ENCODE measurements at places on chromosomes 4 and X. TPM values are rescaled to one million over a fixed set of nuclear protein-coding genes. Genes with fewer than 3 reads are reported as not detected.

SPATA18 gene
- 0.46 TPM for total RNA-seq

DNA sequence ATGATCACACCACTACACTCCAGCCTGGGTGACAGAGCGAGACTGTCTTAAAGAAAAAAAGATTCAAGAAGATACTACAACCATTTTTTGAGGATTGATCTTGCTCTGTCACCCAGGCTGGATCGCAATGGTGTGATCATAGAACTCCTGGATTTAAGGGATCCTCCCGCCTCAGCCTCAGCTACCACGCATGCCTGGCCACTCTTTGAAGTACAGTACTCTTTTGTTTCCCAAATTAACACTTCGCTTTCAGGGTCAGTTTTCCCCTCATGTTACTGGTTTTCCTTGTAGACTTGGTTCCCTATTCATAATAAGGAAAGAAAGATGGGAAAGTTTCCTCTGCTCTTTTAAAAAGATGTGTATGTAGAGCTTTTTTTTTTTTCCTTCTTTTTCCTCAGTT, 34.3 kb downstream of the FHIP1A start:
- DNase-seq, result no peak

DNA sequence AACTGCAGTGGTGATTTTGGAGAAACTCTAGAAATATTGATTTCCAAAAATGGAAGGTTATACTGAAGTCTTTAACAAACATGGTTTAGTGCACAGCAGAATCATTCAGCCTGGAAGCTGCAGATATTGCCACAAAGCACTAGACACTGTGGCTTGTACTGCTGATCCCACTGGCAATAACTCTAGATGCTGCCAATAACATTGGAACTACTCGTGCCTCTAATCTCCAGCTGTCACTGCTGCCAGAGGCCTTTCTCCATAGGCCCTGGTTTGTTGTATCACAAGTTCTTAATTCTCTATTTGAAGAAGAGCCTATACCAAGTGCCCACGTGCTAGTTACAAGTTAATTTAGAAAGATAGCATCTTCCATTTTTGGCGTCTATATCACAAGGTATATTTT, 19.3 kb downstream of the DMP1 start:
- DNase-seq, result no peak

DNA sequence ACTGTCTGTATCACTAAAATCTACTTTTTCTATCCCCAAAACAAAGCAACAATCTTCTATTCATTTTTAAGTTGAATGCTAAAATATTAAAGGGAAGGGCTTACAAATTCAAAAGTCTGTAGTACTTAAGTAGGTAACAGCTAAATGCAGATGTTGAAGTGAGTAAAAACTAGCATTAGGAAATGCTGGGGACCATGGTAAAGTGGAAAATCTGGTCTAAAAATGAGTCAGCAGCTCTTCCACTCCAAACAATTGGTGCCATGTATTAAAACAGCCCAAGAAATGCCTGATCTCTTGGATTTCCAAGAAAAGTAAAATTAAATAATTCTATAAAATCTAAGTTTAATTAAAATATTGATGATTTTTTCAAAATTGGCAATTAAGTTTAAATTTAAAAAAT, 73.3 kb upstream of the PPP3CA start:
- no peak for DNase-seq

DNA sequence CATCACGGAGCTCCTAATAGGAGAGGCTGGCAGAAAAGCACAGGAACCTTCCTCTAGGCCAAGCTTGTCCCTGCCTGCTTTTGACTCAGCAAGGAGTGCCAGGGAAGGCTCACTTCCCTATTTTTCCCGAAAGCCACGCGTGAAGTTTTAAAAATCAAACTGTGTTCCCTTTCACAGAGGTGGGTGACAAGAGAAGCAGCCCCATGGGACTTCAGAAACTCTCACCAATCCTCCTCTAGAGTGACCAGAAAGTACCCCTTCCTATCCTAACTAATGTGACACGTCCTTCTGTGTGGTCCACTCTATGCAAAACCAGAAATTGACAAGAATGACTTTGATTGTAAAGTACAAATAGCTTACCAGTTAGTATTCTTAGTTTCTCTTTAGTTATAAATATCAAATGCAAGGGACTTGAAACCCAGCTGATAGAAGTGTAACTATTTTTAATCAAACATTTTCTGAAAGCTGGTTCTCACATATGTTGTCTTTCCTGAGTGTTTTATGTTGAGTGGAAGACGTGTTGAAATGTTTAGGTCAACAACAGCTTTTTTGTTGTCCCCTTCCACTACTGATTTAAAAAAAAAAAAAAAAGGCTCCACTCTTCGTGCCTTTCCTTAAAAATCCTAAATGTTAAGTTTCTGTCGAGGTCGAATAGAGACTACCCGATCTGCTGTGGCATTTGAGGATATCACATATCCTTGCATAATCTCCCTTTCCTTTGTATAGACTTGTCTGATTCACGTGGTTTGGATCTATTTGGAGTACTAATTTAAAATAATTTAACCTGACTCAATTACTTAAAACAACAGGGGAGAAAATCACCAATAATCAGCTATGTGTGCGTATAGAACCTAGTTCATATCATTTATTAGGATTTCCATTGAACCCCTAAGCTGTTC, 42.1 kb downstream of the NFKB1 start:
- DNase-seq, result no peak

DNA sequence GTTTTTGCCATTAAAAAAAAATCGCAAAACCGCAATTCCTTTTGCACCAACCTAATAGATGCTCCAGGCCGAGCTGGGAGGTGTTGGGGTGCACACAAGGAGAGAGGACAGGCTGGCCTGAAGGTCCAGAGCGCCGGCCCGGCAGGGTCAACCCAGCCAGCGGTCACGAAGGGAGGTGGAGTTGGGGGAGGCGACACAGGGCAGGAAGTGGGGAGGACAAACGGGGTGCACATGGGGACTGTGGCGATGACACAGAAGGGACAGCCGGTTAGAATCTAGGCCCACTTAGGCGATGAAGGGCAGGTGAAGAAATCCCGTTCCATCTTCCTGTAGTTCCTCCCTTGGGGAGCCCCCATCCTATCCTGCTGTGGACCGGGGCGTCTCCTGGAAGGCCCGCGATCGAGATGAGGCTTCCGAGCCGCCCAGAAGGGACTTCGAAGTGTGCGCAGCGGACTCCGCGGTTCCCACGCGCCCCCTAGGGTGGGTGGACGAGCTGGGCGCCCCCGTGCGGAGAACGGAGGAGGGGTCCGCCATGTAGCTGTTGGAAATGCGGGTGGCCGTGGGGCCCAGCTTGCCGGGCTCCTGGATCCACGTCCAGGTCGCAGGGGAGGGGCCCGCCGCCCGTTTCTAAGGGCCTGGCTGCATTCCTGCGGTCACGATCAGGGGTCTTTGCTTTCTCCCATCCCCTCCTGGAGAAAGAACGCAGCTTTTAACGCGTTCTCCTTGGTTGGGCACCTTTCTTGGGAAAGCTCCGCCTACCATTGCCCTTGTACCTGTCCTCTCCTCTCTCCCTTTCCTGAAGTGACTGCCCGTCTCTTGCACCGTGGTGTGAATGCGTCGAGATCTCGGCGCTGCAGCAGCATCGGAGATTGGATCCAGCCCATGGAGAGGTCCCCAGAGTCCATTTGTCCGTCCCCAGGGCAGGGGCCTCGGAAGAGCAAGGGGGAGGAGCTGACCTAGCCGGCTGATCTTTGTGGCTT, 17.0 kb upstream of the HPF1 start:
- no peak for DNase-seq

GRCh38 chr4:183966371-183966770, 61.3 kb downstream of the STOX2 start:
- no peak for DNase-seq

TRPC3 gene
- not detected for total RNA-seq

GRCh38 chr4:189497516-189497915, 443.2 kb upstream of the FRG1 start:
- no peak for DNase-seq

DNA sequence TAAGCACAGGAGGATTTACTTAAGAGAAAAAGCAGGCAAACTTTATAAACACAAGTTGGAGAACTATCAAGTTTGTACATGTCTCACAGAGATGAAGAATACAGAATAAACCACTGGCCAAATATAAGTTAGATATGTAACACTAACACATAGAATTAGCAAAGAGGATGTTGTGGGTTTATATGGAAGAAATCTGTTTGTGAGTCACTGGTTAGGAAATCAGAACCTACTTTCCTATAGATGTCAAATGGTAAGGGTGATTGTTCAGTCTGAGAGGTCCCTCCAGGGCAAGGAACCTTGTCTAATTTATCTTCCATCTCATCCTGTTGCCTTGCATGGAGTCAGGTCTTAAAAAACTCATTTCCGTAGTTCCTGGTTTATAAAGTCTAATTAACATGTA, 14.8 kb upstream of the ART3 start:
- DNase-seq, result no peak

NUDT10 gene
- total RNA-seq, result not detected

DNA sequence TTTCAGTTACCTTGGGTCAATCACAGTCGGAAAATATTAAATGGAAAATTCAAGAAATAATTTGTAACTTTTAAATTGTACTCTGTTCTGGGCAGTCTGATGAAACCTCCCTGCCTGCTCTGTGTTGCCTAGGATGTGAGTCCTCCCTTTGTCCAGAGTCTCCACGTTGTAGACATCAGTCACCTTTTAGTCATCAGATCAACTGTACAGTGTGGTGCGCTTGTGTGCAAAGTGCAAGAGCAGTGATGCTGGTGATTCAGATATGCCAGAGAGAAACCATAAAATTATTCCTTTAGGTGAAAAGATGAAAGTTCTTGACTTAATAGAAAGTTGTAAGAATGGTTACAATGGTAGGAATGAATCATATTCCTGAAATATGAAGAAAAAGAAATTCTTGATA, 1.4 kb downstream of the SPATA4 start:
- DNase-seq, result no peak

SSX4 gene
- not detected for total RNA-seq

GRCh38 chrX:24777660-24778059, 83.9 kb downstream of the POLA1 start:
- no peak for DNase-seq

SORBS2 gene
- 64.5 TPM for total RNA-seq

FAM241A gene
- 2.3 TPM for total RNA-seq

DNA sequence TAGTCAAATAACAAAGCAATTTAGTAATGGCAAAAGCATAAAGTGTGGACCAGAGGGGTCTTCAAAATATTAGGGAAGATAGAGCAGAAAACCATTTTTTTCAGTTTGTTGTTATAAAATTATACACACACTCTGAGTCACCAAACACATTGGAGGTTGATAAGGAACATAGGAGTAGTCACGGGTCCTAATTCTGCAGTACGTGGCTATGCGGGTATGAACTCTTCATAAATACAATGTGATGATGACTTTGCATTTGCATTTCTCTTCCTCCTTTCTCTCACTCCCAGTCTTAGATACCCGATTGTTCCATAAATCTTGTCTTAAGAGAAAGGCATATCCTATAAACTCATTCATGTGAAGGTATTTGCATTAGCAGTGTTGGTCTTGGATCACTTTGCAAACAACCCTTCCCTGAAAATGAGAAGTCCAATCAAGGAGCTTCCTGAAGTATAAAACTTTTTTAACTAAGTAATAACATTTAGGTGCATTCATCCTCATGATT, 223.6 kb downstream of the PALLD start:
- DNase-seq, result no peak

GUCY1B1 gene
- total RNA-seq, result 4.4 TPM

DNA sequence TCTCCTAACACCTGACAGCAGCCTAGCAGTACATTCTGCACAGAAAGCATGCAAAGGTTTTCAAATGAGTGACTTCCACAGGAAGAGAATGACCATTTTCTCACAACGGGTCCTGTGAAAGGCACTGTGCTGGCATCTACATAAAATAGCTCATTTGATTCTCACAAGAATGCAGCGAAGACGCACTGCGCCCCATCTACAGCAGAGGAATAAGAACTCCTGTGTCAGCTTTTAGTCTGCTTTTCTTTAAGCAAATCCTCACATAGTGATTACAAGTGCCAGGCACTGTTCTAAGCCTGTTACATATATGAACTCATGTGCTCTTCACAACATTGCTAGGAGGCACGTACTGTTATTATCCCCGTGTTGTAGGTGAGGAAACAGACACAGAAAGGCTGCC, 62.5 kb downstream of the AFAP1 start:
- DNase-seq, result no peak

CENPI gene
- total RNA-seq, result 0.62 TPM

GRCh38 chr4:8101213-8102075, 57.2 kb downstream of the ABLIM2 start:
- DNase-seq, result peak; percentile 100

DNA sequence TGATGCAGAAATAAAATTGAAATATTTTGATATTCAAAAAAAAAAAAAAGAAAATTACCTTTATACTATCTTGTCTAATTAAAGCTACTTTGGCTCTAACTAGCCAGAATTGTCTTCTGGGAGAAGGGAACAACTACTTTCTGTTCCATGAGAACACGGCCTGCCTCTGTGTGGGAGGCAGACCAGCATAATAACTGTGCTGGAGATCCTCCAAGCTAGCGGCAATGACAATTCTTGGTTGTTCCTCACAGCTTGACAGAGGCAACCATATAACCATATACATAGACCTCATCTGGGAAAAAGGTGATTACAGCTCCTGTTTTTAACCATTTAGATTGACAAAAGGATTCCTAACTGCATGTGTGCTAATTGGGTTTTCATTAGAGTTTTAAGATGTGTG, 95.7 kb downstream of the RBMX2 start:
- DNase-seq, result no peak

DNA sequence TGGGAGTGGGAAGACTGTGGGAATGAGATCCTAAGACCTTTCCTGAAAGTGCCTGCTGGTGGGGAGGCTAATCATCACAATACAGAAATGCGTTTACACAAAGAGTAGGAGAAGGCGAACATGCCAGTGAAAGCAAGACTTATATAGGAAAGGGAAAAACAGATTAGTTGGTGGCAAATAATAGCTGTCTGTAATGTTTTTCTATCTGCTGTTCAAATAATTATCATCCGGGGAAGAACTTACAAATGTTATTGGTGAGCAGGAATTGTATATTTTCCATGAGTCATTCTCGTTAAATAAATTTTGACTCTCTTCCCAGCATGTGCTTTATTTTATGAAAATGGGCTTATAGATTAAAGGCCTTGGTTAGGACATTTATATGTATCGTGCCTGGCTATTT, 196.5 kb downstream of the ARHGAP10 start:
- DNase-seq, result no peak

CTAG1A gene
- not detected for total RNA-seq

DCLK2 gene
- 0.29 TPM for total RNA-seq
